ENCODE measurements at places on chromosomes 2 and 18.

GRCh38 chr2:113847144-113847543, 42.7 kb upstream of the ACTR3 start:
- no peak for DNase-seq

GRCh38 chr2:192035731-192036442, 158.8 kb downstream of the TMEFF2 start:
- no peak for DNase-seq

DNA sequence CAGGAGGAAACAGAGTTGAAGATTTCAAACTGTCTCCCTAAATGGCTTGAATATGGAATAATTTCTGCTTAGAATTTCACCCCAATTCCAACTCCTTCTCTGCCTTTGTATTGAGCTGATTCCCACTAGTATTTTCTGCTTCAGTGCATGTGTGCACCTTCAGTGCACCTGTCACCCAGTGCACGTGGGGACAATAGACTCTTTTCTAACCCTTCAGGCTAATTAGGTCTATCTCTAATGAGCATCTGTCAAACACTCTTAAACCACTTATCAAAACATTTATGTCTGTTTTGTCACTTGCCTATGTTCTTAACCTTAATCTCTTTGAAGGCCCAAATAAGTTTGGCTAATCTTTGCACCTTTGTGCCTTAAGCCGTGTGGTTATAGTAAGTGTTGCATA, 232.0 kb upstream of the NETO1 start:
- DNase-seq = no peak

DNA sequence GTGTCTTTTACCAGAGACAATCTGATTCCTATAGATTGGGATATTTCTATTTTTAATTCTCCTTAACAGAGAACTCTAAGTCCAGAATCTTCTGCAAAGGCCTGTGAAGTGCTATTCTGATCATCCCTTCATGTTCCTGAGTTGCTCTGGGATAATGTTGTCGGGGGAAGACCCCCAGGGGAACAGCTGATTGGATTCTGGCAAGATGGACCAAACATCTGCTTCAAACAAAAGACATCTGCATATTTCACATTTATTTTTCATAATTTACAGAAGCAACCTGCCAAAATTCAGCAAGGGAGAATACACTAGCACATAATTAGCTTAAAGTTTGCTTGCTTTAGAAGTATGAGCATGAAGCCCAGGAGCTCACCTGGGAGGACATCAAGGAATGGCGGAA, 116.0 kb upstream of the ETAA1 start:
- DNase-seq = no peak

GRCh38 chr18:62788111-62788510, 72.8 kb downstream of the PHLPP1 start:
- no peak for DNase-seq

DNA sequence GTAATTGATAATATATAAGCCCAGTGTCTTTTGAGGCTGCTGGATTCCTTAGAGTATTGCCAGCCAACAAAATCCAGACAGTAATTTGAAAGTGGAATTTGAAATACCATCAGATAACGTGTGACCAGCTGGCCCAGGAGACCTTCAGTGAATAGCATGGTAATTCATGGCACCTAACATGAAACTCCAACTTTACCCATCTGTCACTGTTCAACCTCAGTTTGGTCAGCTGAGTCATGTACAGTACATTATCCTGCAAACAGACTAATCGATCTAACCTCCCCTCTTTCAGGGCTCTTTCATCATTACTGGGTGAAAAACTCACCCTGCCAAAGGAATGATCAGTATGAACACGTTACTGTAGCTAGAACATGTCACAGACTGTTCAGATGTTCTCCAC, 230.6 kb downstream of the DOK6 start:
- no peak for DNase-seq

GRCh38 chr2:132656266-132656975, 13.6 kb downstream of the LYPD1 start:
- no peak for DNase-seq

- no peak for DNase-seq
These were observed 32.7 kb downstream of the ALMS1 start for GRCh38 chr2:73418343-73418742.

GRCh38 chr2:155223781-155224406, 525.4 kb downstream of the KCNJ3 start:
- no peak for DNase-seq

GRCh38 chr2:191436368-191437055, 191.3 kb downstream of the MYO1B start:
- no peak for DNase-seq

DNA sequence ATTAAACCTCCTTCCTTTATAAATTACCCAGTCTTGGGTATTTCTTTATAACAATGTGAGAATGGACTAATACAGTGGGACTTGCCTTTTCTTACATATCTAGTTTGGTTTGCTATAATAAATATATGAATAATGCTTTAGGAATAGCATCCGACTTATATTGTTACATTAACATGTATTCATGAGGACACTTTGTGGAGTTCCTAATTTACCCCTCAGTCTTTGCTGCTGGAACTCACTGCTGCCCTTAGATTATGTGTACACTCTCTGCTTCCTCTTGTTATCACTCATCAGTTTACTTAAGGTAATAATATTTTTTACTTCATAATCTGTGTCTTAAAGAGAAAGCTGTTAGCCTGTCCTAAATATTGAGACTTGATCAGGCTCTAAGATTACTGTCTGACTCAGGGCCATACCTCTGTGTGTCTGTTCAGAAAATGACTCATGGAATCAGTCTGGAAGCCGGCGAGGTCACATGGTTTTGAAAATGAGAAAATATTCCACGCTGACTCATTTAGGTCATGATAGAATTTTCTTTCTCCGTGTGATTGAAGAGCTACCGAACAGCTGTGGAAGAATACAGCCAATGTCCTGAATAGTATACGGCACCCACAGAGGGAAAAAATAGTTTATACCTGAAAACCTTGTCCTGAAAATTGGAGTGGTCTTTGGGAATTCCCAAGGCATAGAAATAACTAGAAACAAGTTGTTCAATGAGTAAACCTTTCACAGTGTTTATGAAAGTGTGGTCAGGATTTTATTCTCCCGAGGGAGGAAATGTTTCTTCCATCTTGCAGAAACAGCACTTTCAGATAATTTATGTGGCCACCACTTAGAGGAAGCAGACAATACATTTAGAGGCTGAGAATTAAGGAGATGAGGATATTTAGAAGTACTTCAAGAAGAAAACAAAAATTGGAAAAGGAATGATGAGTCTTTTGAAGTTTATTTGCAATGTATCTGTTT, 156.4 kb downstream of the DSEL start:
- DNase-seq = no peak

DNA sequence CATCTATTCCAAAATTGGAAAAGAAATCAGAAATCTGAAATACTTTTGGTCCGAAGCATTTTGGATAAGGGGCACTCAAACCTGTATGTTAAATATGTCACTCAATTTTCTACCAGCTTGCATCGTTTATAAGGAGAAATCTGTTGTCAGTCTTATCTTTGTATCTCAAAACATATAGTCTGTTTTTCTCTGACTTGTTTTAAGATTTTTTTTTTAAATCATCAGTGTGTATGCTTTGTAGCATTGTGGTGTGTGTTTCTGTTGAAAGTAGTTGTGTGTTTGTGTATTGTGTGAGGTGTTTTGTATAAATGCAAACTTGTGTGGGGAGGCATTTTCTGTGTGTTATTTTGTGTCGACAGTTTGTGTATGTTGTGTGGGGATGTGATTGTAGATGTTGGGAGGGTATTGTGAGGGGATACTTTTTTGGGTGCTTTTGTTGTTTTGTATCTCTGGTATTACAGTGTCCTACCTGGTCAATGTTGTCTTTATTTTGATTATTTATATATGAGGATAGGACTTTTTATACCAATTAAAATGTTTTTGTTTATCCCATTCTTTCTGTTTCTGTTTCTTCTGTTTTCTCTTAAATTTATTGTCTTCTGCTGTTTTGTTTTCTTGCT, 30.9 kb downstream of the SMCHD1 start:
- no peak for DNase-seq

DNA sequence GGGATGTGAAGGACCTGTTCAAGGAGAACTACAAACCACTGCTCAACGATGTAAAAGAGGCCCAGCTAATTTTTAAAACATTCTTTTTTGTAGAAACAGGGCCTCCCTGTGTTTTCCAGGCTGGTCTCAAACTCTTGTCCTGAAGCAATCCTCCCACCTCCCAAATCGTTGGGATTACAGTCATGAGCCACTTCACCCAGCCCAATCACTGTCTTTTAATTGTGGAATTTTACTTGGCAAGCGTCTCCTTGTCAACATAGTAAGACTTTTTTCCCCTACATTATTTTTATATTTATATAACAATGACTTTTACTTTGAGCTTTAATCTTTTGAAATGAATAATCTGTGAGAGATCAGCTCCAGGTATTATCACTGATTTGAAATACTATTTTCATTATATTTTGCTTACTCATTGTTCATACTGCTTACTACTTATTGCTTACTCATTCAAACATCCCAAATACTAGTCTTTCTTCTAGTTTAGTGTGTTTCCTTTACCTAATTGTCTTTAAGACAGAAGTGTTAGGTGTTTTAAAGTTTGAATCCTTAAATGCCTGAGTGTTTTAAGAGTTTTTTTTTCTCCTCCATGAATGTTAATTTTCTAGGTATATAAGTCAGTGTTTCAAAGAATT, 48.9 kb downstream of the PTPN4 start:
- no peak for DNase-seq
